ENCODE measurements at places on chromosomes 12 and 14.

GRCh38 chr12:87897662-87898061, 131.5 kb downstream of the C12orf50 start:
- DNase-seq, result no peak

DNA sequence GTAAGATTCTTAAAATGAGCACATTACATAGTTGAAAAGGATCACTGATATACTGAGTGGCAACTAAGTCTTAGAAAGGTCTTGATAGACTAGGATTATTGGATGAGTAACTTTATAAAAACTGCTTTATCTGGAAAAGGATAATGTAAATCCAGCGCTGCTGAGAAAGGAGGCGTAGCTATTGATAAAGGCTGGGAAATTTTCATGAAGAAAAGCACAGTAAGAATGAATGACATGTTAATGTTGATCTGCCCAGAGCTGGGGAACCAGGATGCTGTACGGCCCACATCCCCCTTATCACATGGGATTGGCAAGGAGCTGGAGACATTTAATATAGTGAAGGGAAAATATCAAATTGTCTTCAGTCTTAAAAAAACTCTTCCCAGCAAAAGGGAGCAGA, 174.0 kb downstream of the APAF1 start:
- DNase-seq, result no peak

GRCh38 chr14:94125659-94126418, 3.6 kb downstream of the IFI27L2 start:
- no peak for DNase-seq

DNA sequence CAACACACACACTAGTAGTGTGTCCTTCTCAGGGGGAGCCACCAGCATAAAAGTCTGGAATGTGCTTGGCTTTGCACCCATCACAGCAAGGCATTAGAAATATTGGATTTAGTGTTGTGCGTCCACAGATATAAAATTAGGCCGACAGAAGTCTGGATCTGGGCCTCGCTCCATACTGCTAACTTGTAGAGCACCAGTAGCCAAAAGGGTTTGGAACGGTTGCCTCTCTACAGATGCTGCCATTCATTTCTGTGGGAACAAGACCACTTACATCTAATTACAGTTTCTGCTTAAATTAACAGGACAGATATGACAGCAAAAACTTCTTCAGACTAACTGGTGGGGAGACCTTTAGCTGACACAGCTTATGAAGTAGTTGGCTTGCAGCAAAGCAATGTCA, 94.2 kb downstream of the EXOC5 start:
- DNase-seq, result no peak

- DNase-seq, result peak; percentile 8
These were observed 17.6 kb downstream of the TDP1 start for GRCh38 chr14:89973234-89973823.

GRCh38 chr14:53231171-53231570, 78.0 kb upstream of the DDHD1 start:
- DNase-seq, result no peak

- DNase-seq, result no peak
These were observed 171.4 kb downstream of the KIF26A start for GRCh38 chr14:104309657-104310369.

GRCh38 chr14:105333613-105334364, 19.2 kb downstream of the PACS2 start:
- DNase-seq, result no peak

DNA sequence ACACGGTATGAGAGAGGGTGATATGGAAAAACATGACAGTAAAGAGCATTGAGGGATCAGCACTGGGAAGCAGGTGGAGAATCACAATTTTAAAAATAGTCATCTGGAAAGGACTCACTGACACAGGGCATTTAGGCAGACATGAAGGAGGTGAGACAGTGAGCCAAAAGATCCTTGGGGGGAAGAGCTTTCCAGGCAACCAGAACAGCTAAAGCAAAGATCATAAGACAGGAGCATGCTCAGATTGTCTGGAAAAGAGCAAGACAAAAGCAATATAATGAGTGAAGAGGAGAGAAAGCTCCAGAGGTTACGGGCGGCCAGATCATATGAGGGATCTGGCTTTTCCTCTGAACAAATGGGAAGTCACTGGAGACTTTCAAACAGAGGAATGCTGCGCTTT, 63.9 kb downstream of the DENND5B start:
- no peak for DNase-seq

DNA sequence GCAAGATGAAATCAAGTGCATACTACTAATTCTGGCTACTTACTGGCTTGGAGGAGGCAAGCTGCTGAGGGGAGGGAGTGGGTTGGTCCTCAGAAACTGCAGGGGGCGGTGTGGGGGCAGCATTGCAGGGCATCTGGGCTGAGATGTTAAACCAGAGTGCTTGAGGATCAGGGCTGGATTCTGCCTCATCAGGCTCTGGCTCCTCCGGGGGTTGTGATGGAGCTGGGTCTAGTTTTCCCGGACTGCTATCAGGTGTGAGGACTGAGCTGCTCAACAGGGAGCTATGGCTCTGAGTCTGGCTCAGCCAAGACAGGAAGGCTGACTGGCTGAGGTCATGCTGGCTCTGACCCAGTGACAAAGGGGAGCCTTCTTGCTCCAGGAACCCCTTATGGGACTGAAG, 28.6 kb downstream of the BAZ2A start:
- no peak for DNase-seq

DNA sequence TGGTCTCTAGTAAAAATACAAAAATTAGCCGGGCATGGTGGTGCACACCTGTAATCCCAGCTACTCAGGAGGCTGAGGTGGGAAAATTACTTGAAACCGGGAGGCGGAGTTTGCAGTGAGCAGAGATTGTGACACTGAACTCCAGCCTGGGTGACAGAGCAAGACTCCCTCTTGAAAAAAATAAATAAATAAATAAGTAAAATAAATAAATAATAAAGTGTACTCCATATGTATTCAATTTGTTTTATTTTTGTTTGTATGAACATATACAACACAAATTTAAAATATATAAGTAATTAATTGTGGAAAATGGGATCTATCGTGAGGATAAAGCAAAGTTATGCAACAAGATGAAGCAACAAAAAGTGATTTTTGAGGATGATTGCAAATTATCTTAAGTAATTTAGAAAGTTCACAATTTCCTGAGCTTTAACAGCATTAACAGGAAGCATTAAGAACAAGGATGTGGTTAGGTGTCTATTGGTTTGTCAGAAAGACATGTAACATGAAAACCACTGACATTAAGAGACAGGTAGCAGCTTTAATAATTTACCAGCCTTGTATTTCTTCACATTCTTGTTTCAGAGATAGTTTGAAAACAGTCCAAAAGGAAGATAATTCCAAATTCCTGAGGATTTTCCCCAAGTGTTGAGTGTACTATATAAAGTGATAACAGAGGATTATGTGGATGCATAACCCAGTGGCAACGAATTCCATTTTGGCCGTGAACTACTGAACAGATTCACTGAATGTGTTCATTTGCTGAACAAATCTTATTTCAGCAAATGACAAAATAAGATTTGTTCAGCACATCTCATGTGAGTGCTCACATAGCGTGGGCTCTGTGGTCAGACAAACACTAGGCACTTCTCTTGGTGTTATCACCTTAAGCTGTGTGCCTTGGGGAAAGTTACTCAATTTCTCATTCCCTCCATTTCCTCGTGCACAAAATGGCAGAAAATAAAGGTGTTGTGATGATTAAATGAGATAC, 68.6 kb upstream of the RESF1 start:
- DNase-seq, result no peak

DNA sequence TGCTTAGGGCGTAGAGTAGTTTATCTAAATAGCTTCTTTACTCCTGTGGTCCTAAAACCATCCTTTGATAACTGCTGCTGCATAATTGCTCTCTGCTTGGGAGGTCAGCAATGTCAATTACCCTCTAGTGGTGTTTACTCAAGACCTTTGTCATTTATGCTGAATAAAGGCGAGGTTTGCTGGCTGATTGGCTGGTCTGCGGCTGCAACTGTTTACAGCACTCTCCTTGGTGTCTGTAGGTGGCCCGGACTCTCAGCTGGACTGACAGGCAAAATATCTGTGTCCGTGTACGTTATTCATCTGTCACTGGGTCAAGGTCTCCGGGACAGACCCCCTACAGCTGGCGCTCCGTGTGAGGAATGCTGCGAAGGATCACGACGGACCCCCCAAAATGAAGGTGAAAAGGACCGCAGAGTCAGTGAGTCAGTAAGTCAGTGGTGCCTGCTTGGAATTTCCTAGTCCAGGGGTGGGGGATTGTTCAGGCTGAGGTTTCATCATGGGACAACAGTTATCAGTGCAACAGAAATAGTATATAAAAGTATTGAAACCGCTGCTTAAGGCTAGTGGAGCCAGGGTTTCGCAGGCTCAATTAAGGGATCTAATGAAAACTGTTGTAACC, 253.3 kb upstream of the DIO2 start:
- DNase-seq, result no peak

GRCh38 chr12:81502912-81503695, 256.0 kb downstream of the PPFIA2 start:
- no peak for DNase-seq

GRCh38 chr12:40551466-40551865, 140.8 kb upstream of the CNTN1 start:
- DNase-seq, result no peak

DNA sequence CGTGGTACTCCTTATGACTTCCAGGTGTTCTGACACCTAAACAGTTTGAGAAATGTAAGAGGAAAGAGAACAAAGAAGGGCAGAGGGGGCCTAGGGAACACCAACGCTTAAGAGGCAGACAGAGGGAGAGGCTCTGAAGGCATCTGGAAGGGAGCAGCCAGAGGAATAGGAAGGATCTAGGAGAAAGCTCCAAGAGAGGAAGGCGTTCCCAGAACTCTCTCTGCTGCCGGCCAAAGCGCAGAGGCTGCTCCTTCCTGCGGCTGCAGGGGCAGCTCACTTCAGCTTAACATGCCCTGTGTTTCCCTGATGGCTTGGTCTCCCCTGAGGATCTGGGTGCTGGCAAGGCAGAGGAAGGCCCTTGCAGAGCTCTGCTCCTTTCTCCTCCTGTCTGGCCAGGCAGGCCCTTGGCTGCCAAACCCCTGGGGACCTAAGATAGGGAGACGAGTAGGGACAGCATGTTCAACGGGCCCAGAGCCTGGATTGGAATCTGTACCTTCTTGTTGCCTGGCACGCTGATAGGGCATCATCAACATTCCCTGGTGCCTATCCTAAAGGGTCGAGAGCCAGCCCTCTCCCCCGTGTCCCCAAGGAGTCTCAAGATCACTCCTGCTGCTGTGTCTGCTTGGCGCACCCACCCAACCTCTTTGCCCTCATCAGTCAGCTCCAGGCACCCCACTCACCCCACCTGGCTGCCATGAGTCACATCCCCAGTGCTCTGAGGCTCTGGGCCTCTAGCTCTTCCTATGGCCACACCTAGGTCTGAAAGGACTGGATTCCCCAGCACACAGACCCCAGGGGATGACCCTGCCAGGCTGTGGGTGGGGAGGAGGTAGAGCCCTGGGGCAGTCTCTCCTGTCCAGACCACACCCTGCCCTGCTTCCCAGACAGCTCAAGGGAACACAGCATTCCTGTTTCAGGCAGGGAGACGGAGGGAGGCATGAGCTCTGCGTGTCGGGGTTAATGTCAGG, 45.6 kb downstream of the LTBP2 start:
- DNase-seq, result no peak

GRCh38 chr12:105018012-105018411, 31.9 kb downstream of the NOPCHAP1 start:
- DNase-seq, result no peak

DNA sequence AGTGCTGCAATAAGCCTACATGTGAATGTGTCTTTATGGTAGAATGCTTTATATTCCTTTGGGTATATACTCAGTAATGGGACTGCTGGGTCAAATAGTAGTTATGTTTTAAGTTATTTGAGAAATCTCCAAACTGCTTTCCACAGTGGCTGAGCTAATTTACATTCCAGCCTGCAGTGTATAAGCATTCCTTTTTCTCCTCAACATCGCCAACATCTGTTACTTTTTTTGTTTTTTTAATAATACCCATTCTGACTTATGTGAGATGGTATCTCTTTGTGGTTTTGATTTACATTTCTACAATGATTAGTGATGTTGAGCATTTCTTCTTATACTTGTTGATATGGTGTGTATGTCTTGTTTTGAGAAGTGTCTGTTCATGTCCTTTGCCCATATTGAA, 1186.2 kb downstream of the BCL11B start:
- DNase-seq, result no peak

DNA sequence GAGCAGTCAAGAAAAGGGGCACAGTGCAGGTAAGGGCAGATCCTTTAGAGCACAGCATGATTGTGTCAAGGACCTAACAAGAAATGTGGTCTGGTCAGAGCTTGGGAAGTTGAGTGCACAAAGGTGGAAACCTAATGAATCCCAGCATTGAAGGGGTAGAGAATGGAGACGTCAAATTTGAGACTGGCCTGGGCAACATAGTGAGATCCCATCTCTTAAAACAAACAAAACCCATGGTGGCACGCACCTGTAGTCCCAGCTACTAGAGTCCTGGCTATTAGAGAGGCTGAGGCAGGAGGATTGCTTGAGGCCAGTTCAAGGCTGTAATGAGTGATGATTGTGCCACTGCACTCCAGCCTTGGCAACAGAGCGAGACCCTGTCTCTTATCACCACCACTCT, 37.0 kb upstream of the CCDC88C start:
- no peak for DNase-seq
